ENCODE measurements at places on chromosomes 11 and 22.
A peak's percentile ranks its signal among the peaks of the same experiment; 100 is the strongest.

DNA sequence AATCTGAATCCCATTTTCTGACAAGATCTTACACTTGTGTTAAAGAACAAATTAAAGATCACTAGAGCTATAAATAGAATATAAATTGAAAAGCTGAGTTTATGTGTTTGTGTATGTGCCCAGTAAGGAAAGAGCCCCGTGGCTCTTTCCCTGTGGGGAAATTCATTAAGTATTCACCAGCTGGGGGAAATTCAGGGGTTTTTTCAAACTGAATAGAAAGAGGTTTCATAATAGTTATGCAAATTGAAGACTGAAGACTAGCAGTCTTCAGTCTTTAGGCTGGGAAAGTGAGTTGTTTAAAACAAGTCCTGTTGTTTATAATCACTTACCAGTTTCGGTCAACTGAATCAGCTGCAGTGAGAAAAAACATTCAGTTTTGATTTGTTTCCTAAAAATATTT lies 11.3 kb upstream of the MS4A7 start:
- DNase-seq: no peak

DNA sequence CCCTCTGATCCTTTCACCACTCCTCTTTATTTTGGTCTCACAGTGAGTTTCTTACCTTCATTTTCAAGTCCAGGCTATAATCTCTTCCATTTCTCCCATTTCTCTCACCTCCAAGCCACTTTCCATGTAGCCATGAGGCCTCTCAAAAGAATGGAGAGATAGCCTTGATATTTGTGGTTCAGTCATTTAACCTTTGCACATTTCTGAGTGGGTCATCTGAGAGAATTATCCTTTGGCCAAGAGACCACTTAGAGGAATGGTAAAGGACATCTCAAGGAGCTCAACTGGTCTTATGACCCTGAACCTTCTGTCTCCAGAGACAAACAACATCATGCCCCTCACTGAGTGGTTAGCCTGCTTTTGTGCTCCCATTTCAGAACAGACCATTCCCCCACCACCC lies 121.1 kb downstream of the KIRREL3 start:
- DNase-seq: no peak

- no peak for DNase-seq
Measured at GRCh38 chr22:23752750-23753149, 1.5 kb downstream of the VPREB3 start.

DNA sequence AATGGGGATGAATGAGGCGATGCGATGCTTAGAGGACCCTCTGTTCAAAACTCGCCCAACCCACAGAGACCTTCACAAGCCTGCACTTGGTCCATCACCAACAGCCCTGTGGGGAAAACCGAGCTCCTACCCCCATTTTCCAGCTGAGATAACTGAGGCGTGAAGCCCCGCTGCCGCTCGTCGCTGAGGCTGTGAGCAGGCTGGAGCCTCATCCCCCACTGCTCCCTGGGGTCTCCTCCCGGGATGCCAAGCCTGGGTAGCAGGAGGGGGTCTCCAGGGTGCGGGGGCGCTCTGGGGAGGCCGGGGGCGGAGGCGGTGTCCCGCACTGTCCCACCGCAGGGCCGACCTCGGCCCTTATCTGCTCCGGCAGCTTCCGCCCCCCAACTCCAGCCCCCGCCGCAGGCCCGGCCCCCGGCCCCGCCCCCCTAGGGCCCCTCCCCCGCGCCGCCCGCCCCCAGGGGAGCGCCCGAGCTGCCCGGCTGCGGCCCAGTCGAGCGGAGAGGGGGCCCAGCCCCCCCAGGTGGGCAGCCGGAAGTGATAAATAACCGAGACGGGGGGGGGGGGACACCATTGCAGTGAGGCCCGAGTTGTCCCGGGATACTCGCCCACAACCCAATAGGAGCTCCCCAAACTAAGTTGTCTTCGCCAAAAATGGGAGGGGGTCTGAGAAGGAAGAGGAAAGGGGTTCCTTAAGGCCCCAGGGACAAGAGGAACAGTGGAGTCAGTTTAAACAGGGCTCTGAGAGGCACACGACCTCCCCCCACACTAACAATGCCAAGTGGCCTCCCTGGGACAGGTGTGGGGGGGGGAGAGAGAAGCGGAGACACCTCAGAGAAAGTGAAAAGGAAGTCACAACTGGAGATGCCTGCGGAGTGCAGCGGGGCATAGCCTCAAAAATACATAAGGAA lies 8.3 kb upstream of the SLC39A13 start:
- no peak for DNase-seq

GRCh38 chr11:79047321-79047720 lies 393.5 kb downstream of the TENM4 start:
- DNase-seq: peak; percentile 10

- DNase-seq: no peak
Measured at GRCh38 chr11:102061276-102061675, 14.0 kb downstream of the CFAP300 start.

- no peak for DNase-seq
Measured at GRCh38 chr11:90874986-90875385, 652.1 kb upstream of the CHORDC1 start.

- no peak for DNase-seq
Measured at GRCh38 chr11:45052361-45052760, 94.1 kb upstream of the PRDM11 start.

DNA sequence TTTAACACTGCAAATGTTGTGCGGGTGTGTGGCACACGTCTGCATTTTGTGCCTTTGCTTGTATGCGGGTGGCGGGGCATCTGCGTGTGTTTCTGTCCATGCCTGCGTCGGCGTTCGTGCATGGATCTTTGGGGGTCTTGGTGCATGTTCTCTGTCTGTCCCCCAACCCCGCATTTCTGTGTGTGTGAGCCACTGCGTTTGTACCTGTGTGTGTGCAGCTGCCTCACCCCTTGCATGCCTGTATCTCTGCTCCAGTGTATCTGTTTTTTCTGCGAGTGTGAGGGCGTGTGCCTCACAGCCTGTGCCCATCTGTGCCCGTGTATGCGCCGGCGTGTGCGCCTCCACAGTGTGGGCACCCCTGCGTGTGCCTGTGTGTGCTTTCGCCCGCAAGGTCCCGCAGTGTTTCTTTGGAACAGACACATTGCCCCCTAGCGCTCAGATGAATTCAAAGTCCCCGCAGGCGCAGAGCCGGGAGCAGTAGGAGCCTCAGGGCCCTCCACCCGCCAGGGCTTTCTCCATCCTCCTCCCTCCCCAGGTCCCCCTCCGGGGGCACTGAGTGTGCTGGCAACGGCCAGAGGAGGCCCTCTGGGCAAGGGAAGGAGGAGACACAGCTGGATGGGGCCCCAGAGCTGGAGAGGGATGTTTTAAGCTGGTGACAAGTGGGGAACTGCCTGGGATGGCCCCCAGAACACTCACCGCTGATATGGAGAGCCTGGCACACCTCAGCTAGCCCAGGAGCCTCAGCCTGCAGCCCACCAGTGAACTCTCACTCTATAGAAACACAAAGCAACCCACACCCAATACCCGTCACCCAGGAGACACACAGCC lies 3.1 kb upstream of the MN1 start:
- DNase-seq: peak; percentile 39

- DNase-seq: no peak
Measured at GRCh38 chr11:90468923-90469322, 246.1 kb upstream of the CHORDC1 start.

DNA sequence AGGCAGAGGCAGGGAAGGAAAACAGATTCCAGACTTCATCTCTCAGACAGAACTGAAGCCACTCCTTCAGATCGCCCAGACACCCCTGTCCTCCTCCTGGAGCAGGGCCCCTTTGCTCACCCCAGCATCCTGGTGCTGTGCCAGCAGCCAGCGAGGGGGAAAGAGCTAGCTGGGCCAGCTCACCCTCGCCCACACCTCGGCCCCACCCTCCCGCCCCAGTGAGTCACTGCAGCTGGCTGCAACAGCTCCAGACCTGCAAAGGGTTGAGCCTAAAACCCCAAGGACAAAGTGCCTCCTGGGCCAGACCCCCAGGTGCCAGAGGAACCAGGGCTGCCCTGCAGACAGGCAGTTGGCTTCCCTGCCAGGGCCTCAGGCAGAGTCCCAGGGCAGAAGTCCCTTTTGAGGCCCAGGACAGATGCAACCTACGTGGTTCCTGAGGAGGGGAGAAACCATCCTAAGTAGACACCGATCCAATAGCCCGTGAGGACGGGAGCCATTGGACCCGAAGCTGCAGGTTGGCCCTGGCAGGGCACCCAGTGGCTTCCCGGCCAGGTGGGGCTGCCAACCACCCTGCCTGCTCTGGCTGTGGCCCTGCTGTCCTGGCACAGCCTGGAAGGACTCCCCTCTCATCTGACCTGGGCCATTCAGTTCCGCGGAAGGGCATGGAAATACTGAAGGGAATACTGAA lies 7.2 kb downstream of the AHNAK start:
- DNase-seq: no peak

DNA sequence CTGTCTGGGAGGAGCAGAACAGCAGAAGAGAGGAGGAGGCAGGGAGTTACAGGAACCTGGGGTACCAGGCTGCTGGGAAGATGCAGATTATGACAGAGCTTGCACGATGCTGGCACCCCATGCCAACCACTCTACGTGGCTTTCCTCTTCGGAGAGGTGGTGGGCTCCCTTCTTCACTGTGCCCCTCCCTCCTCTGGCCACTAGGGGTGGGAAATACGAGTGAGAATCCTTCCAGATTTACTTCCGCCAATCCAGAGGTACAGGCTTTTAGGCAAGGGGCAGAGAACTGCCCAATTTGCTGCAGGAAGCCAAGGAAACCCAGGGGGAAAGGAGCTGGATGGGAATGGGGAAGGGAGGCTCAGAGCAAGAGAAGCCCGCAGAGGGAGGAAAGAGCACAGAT lies 12.3 kb downstream of the HYOU1 start:
- DNase-seq: no peak

DNA sequence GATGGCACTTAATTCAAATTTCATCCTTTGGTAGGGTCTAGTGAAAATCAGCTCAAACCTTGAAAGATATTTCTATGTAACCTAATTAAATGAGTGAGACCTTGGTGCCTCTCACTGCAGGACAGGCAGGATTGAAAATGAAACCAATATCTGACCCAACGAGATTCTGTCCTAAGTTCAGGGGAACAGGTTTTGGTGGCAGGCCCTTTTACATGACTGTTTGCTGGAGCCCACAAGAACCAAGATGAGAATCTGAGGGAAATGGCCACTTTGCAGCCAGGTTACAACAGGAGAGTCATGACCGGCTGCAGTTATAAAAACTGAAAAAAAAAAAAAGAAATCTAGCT lies 130.2 kb downstream of the TRIM44 start:
- DNase-seq: no peak

GRCh38 chr11:9071692-9072091 lies 19.7 kb downstream of the SCUBE2 start:
- no peak for DNase-seq

- DNase-seq: no peak
Measured at GRCh38 chr11:10893714-10894151, 35.9 kb upstream of the ZBED5 start.

DNA sequence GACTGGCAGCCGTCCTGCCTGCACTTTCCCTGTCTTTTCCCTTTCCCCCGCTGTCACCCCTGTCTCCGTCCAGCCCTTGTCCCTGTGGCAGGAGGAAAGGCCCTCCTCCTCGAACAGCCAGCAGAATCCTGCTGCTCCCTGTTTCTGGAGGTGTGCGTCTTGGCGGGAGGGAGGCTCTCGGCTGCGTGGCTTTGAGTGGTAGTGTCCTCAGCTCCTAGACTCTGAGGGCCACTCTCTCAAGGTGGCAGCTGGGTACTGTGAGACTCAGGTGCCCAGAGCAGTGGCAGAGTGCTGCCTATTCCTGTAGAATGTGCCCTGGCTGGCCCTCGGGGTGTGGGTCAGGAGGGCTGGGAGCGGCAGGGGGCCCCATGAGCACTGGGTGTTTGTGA lies 9.1 kb upstream of the RANBP1 start:
- DNase-seq: no peak

DNA sequence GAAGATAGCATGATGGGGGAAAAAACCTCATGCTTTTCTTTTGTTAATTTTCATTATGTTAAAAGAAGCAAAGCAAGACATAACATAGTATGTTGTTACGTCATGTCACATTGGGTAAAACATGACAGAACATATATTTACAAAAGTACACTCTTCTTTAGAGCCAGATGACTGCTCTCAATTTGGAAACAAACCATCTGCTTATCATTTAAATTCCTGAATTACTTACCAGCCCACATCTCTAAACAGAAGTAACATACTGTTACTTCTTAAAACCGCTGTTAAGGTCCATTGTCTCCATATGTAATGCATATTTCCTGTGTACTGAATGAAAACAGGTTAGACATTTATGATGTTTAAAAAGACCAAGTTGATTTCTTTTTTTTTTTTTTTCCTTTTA lies 100.0 kb downstream of the TMEM135 start:
- DNase-seq: no peak

DNA sequence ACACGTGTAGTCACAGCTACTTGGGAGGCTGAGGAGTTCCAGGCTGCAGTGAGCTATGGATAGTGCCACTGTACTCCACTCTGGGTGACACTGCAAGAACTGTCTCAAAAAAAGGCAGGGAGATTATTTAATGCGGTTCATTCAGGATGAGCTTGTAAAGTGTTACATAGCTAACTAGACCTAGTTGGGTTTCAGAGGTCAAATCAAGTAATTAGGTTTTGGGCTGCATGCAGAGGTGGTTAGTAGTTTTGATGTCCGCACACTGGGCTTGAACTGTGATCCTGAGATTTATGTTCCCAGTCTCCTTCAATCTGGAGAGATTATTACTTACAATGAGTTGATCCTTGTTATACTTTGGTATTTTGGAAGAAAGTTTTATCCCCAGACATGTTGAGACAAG lies 2.1 kb upstream of the RBM4 start:
- DNase-seq: no peak

DNA sequence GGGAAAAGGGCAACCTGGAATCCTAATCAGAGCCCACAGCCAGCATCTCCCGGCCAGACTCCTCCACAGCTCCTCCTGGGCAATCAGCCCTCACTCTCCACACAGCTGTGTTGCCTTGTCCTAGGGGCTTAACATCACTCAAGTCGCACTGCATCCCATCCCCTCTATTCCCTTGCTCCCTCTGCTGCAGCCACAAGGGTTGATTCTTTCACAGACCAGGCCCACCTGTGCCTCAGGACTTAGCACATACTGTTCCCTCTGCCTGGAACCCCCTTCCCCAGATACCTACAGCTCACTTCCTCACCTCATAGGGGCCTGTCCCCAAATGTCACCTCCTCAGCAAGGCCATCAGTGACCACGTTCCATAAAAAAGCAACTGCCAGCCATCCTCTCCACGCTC lies 18.4 kb downstream of the SPATA19 start:
- no peak for DNase-seq

DNA sequence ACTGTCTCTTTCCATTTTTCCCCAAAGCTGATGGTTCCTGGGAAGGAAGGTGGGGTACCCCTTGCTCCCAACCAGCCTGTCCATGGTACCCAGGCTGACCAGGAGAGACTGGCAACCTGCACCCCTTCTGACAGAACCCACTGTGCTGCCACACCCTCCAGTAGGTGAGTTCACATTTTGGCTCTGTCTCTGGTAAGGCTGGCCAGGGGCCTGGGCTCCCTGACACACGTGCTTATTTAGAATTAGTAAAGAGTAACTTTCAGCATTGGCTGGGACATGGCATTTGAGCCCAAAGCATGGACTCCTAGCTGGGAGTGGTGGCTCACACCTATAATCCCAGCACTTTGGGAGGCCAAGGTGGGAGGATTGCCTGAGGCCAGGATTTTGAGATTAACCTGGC lies 35.1 kb downstream of the ARHGAP1 start:
- no peak for DNase-seq

GRCh38 chr11:10298342-10298741 lies 4.3 kb upstream of the SBF2 start:
- DNase-seq: no peak
